ENCODE measurements at places on chromosomes 5 and 9.

DNA sequence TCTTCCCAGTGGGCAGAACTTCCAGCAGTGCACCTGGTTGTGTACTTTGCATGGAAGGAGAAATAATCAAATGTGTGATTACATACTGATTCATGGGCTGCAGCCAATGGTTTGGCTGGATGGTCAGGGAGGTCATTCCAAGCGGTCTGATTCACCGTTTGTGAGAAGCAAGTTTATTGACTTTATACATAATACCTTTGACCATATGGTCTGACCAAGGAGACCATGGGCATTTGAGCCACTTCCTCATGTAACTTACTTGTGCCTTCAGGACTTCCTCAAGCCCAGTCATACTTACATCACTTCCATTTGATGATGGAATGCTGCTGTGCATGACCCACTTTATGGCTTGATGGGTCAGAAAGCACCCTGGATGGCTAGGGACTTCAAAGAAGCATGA lies 41.1 kb downstream of the DAP start:
- DNase-seq: peak; percentile 55

- no peak for DNase-seq
These were observed 90.3 kb downstream of the DIRAS2 start for GRCh38 chr9:90552317-90552716.

DNA sequence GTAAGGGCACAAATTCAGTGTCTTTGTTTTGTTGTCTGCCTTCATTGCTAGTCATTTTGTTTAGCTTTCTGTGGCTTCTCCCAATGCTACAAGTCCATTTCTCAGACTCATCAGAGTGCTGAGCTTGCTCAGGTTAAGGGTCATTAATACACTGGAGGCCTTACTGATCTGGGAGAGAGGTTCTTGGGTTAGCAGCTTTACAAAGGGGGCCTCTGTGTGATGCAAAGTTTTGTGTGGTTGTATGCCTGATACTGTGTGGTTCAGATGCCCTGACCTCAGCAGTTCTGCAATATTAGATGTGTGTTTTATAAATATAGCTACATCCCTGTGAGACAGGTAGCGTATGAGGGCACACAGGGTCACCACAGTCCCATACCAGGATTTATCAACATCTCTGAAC lies 34.8 kb upstream of the SMARCA2 start:
- DNase-seq: no peak

GRCh38 chr5:132019337-132019736 lies 7.9 kb upstream of the ACSL6 start:
- no peak for DNase-seq

DNA sequence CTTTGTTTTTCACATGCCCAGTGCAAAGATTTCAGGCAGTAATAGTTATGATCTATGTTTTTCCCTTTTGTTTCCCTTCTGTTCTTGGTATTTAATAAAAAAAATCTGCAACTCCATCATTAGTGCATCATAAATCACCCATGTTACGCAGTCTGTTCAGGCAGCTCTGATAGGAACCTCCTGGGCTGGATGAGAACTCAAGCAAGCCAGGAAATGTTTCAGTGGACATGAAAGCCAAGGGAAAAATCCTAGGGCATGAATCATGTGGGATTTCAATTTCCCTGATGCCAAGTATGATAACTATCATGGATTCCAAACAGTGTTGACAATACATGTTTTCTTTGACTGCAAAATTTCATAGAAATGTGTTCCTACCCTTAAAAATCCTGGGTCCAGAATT lies 119.7 kb upstream of the TARS1 start:
- peak; percentile 98 for DNase-seq

DNA sequence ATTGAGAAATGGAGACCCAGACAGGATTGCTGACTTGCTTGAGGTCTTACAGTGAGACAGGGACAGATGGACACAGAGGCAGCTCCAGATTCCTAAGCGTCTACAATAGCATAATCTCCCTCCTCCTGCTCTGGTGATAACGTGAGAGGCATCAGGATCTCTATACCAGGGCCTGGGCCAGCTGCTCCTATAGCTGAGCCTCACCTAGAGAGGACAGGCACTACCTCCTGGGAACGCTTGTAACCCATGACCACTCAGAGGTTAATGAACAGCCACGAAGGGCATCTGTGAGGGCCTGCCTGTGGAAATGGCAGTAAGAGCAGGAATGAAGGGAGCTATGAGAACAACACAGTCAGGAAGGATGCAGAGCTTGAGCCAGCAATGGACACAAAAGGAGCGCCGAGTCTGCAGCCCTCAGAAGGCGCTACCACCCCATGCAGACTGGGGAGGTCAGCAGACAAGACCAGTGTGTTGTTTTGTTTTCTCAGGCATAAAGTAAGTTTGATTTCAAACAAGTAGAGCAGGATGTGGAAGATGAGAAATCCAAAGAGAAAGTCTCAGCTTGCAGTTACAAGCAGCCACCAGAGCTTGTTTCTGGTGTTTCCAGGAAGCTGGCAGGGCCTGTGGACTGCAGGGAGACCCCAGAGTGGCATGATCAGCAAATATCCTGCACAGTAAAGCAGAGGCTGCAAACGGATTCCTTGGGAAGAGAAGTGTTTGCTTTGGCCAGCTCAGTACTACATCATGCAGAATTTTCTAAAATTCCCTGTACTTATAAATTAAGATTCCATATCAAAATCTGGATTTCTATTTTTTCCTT lies 17.4 kb downstream of the ANKS6 start:
- no peak for DNase-seq

GRCh38 chr5:150559701-150560100 lies 51.8 kb downstream of the NDST1 start:
- DNase-seq: no peak

DNA sequence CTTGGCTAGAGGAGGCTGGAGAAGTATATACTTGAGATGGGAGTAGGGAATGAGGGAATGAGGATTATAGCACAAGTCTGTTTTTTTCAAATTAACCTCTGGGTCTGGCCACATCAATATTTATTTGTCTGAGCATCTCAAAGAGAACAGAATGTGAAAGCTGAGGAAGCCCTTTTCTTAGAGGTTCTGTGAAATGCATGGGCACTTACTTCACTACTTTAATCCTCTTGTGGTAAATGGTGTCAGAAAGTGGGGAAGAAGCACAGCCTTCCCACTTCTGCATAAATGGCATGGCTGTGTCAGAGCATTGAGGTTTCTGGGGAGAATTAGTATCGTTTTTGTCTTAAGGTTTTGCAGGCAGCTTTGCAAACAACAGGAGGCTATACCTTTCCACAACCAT lies 48.6 kb downstream of the SPATA31D1 start:
- no peak for DNase-seq

DNA sequence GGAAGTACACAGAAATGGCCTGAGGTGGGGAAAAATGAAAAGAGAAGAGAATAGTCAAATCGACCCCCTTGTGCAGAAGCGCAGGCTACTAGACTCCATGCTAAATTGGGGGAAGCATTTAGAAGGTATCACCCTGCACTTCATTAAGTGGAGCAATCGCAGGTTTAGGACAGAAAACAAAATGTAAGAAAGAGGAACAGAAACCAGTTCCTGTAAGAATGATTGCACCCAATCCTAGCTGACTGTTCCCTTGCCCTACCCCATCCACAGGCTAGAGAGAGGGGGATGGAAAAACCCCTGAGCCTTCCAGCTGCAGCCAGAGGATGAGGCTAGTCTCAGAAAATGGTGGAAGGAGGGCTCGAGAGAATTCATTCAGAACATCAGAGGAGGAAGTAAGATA lies 23.9 kb upstream of the PPP1R2B start:
- no peak for DNase-seq

DNA sequence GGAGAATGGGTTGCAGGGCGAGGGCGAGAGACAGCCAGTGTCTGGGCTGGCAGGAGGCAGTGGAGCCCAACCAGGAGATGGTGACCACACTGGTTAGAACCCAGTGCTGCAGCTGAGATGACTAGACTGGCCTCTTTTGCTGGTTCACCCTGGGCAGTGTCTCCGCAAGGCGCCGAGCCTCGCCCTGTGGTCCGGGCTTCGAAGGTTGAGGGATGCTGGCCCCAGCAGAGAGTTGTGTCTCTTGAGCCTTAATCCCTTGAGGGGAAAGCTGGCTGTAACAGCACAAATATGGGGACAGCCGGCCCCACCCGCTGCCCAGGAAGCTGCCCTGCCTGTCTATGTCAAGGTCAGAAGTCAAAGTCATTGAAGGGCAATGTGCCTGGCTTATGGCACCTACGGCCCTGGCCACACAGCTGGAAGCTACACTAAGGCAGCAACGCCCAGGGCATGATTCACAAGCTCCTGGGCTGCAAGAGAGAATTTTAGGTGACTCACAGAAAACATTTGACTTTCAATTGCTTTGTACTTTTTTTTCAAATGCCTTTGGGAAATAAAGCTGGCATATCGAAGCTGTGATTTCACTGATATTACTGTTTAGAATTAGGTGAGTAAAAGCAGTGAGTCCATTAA lies 33.3 kb downstream of the NKX2-5 start:
- DNase-seq: peak; percentile 39

DNA sequence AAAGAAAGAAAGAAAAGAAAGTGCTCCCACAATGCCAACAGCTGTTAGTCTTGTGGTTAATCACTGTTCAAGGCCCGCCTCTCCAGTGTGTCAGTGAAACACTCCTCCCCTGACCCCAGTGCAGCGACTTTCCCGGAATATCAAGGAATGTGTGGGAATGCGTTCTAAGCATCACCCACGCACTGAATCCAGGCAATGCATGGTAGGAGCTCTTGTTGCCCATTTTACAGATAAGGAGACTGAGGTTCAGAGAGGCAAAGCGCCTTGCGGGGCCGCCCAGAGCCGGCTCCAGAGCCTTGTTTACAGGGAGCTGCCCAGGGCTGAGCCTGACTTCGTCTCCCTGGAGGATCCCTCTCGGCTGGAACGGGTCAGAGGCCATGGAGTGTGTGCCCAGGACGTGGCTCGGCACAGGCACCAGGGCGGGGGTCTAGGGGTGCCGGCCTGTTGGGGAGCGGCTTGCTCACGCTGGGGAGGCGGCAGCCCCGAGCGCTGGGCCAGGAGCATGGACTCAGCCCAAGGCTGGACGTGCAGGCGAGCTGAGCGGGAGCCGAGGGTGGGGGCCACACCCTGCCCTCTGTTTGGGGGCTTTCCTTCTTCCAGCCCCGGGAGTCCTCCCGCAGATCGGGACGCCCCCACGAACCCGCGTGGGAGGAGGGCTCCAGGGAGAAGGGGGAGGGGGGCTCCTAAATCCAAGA lies 823 bp downstream of the ST6GALNAC6 start:
- DNase-seq: peak; percentile 85

Data from GM04503 (cell line).